NCI-H187 (cell line): ENCODE measurements at places on chromosomes 1 and 21.

- DNase-seq = no peak
These were observed 28.6 kb downstream of the KIF26B start for GRCh38 chr1:245183429-245183828.

DNA sequence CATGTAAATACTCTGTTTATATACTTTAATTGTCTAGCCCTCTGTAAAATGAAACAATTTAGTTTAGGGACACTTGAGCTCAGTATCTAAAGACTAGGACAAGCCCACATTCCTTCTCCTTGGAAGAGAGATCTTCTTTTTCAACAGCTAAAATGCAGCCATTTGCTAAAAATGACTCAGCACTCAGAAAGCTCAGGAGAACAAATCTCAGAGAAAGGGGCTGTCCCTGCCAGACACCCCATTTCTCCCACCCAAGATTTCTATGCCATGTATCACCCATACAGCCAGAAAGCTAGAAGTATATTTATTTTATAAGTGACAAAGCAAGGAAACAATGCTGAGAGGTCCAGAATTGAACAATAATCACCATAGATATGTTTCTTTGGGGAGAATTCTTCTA, 23.2 kb upstream of the PRDX6 start:
- DNase-seq = no peak

DNA sequence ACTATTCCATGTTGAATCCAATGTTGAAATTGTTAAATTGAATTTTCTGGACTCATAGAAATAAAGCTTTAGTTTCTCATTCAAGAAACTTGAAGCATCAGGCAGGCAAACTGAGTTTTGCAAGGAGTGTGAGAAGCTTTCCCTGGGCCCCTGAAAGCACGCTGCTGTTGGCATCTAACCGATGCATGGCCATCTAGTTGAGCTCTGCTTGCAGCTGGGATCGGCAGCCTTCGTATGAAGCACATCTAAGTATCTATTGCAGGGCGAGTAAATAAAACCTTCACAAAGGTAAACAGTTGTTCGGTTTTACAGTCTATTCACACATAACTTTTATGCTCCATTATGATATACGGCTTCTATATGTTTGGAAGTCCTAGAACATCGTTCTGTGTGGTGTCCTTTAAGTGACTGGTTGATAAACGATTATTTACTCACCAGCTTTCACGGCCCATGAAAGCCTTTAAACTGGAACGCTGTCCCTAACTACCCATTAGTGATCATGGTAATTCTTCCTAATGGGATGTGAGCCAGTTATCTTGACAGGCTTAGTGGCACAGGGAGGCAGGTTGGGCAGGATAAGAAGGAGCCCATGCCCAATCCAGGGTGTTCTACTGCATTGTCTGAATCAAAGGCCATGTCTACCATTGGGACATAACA, 71.7 kb downstream of the SEC16B start:
- peak; percentile 95 for DNase-seq

DNA sequence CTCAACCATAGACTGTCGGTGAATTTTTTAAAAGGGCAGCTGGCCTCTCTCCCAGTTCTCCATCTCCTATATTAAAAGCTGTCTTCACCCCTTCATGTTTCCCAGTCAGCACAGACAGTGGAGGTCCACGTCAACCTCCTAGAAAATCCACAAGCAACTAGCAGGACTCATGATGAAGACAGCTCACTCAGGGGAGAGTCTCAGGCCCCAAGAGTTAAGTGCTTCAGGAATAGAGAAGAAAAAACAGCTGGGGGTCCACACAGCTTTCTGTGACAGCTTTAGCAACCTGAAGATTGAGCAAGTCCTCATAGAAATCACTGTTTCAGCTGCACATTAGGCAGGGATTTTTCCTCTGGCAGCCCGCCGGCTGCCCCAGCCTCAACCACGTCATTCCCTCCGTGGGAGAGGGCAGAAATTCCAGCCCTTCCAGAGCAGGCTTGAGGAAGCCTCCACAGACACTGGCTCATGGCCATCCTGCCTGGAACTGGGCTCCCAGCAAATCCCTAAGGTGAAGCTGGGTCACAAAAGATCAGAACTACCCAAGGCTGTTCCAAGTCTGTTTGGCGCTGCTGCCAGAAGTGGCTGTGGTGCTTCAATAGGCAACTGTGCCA, 15.2 kb downstream of the GPR161 start:
- DNase-seq = no peak

DNA sequence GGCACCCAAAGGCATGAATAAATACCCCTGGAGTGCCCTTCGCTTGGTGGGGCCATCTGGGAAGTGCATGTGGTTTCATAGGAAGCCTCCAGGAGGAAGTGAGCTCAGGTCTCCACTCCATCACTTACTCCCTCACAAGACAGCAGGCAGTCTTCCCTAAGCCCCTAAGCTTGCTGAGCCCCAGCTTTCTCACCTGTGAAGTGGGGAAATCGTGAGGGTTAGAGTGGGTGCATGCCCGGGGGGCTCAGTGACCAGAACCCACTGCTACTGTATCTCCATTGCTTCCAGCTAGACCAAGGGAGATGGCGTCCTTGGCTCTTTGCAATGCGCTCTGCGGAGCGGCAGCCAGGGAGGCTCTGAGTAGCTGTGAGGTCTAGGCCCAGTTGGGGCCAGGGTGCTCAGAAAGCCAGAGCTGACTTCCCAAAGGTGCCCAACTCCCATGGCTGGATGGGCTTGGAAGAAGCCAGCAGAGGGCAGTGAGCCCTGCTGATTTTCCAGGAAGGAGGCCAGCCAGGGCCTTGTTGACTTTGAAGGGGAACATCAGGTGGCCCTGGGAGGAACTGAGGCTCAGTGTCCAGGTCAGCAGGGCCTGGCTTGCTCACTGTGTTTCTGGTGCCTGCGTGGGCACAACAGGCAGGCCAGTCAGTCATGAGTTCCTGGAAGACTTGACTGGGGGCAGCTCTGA, 27.3 kb downstream of the CDCP2 start:
- no peak for DNase-seq

DNA sequence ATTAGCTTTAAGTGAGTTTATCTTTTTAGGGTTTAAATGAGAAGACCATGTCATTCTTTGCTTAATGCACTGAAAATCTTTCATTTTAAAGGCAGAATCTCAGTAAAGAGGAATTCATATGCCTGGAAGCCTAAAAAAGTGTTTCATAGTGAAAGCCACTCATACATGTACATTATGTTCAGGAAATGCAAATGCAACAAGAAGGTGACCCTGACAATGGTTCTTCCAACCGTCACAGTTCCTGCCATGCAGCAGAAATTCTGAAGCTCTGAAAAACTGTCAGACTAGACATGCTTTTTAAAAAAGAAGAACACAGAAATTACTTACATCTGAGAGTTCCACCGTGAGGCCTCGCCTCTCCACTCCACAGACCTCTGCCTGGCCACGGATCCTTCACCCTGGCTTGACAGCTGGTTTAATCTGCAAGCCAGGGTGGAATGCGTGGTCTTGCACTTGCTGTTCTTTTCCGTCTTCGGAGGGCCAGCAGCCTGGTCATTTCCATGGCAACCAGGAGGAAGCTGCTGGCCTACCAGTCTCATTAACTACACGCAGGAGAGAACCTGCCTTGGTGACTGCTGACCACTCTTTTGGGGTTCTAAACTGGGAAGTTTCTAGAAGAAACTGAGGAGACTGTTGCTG, 41.8 kb upstream of the PAXBP1 start:
- DNase-seq = no peak

GRCh38 chr1:19812875-19813642, 2.0 kb downstream of the RNF186 start:
- DNase-seq = no peak
